Umbilical cord (tissue), 2 donors: ENCODE measurements at places on chromosomes 7 and 10. TPM values are rescaled to one million over a fixed set of nuclear protein-coding genes. Genes with fewer than 3 reads are reported as not detected.

The PRLHR gene
- 1.4 TPM for total RNA-seq

The HOXA7 gene
- total RNA-seq, result 0.72 TPM

The ATG9B gene
- 2.6 TPM for total RNA-seq

The ELMO1 gene
- 69.6 TPM for total RNA-seq

The THSD7A gene
- total RNA-seq, result 7.0 TPM

The H2BK1 gene
- not detected for total RNA-seq
